Hematopoietic multipotent progenitor cell treated with erythropoietin and hydrocortisone succinate and interleukin-3 and kit ligand, for 4 days (in vitro differentiated cells): ENCODE measurements at places on chromosomes 4 and X.

- no peak for DNase-seq
Measured at GRCh38 chr4:34417160-34417559, 1827.2 kb downstream of the ARAP2 start.

DNA sequence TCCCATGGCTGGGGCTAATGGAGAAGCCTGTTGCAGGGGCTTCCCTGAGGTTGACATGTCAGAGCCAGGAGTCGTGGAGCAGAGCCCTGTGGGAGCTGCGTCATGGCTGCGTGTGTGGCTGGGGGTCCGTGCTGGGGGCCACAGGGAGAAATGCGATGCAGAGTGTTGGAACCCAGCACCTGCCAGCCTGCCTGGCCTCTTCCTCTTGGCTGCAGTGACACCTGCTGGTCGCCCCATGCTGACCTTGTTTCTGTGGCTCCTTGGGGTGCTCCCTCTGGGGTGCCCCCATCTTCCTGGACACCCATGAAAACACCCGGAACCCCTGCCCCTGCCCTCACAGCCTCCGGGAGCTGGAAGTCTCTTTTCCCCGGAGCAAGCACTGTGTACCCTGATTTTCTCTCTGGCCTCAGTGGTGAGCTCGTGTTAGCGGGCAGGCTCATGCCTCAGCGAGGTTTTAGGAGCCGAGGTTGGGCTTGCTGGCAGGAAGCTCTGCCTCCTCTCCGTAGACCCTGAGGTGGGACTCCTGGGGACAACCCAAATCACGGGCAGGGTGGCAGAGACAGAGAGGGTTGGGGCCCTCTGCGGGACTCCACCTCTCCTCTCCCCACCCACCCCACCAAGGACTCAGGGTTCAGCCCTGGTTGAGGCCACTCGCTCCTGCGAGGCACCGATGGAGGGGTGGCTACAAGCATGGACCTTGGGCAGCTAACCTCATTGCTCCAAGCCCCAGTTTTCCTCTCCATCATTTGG lies 103.7 kb downstream of the SORCS2 start:
- DNase-seq = peak; percentile 40

DNA sequence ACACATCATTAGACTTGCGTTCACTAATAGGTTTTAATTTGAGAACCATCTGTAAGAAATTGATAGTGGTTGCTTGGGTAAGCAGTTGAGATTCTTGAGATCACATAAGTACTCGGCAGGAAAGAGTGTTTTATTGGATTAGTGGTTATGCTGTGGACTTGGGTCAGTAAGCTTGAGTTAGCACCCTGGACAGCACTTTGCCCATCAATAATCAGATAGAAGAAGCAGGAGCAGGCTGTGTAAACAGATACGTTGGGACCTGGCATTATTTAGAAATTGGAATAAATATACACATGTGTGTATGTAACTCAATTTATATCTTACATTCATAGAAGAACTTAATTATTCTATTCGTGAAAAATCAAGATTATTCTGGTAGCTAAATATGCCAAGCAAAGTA lies 357.5 kb upstream of the SMIM31 start:
- DNase-seq = no peak

- no peak for DNase-seq
Measured at GRCh38 chr4:187321711-187322110, 598.1 kb upstream of the FAT1 start.

DNA sequence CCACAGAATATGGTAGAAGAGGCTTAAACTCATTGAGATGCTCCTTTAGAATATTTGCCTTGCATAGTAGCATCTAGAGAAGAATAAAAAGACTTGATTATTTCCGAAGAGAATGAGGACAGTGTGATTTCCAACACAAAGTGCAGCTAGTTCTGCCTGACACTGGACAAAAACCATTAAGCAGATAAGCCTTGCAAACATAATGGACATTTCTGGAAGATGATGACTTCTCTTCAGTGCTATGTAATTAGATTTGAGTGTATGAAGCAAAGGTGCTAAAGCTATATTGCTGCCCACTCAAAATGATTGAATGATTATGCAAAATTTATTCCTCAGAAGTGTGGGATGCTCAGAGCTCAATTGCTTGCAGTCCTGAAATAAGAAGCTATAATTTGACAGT lies 156.4 kb downstream of the VEGFC start:
- DNase-seq = no peak

GRCh38 chr4:11525085-11525484 lies 96.4 kb upstream of the HS3ST1 start:
- DNase-seq = no peak

- peak; percentile 74 for DNase-seq
Measured at GRCh38 chrX:102720237-102721168, at the start of gene GPRASP3. TSS of gene GPRASP3 (plus strand) at chrX:102720743. CDS start at chrX:102748996, 28,253 bp downstream.

GRCh38 chr4:11881947-11882346 lies 453.3 kb upstream of the HS3ST1 start:
- DNase-seq = no peak

GRCh38 chr4:173519111-173520101 lies 10.6 kb downstream of the HAND2 start:
- DNase-seq = no peak

- no peak for DNase-seq
Measured at GRCh38 chr4:25982962-25983361, 68.9 kb downstream of the SMIM20 start.

DNA sequence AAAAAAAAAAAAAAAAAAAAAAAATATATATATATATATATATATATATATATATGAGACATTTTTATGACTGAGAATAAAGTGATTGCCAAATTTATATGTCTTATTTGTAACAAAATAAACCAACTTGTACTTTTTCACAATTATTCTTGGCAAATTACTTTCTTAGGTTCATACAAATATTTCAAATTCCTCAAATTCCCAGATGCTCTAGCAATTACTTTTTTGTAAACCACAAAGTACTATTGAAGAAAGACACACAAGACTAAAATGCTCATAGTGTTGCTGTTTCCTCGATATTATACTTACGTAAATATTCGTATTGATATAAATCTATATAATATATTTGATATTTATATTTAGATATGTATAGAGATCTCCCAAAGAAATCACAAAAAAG lies 390.0 kb downstream of the FAT4 start:
- DNase-seq = no peak

GRCh38 chr4:120070196-120070595 lies 3.5 kb upstream of the MAD2L1 start:
- no peak for DNase-seq

DNA sequence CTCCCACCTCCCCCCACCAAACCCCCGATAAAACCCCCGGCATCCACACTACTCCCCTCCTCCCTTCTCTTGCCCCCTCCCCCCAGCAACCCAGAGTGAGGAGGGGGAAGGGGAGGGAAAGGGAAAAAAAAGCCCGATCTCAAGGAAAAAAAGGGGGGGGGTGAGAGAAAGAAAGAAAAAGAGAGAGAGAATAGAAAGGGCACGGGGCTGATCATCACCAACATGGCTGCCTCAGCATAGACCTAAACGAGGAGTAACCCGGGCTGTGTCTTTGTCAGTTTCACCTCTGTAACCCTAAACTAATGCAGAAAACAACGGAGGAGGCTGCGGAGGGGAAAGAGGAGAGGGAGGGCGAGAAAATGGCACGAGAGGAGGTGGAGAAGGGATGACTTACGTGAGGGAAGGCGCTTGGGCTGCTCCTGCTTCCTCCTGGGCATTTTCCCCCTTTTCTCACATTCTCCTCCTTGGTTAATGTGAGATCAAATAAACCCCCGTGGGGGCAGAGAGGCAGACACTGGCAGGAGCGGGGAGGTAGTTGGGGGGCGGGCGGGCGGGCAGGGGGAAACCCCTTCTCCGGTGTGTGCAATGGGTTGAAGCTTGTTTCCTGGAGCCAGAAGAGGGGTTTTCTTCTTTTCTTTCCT lies 532 bp downstream of the ZNF827 start:
- DNase-seq = peak; percentile 67

GRCh38 chr4:27278615-27279375 lies 418.2 kb downstream of the STIM2 start:
- DNase-seq = peak; percentile 55

GRCh38 chr4:119266153-119266552 lies 53.6 kb downstream of the USP53 start:
- DNase-seq = no peak

- DNase-seq = peak; percentile 44
Measured at GRCh38 chr4:183659872-183660242, 764 bp downstream of the TRAPPC11 start.

GRCh38 chr4:118732591-118733330 lies 47.6 kb downstream of the METTL14 start:
- DNase-seq = peak; percentile 61

DNA sequence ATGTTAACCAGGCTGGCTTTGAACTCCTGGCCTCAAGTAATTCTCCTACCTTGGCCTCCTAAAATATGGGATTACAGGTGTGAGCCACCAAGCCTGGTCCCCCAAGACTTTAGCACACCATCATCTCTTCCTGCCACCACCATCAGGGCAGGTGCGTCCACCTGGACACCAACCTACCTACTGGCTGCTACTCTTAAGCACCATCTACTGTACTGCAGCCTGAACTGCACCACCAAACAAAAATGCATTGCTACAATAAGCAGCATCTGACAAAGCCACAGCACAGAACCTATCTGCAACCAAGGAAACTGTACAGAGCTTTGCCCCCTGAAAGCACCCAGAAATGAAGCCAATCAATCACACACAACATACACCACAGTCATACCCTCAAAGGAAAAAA lies 139.7 kb downstream of the EFHC2 start:
- DNase-seq = no peak

GRCh38 chrX:129318375-129318774 lies 204.9 kb downstream of the SMARCA1 start:
- DNase-seq = peak; percentile 55

- DNase-seq = no peak
Measured at GRCh38 chr4:133188433-133189146, 39.5 kb downstream of the PCDH10 start.

- no peak for DNase-seq
Measured at GRCh38 chrX:98931216-98931615, 1478.9 kb downstream of the PCDH19 start.

DNA sequence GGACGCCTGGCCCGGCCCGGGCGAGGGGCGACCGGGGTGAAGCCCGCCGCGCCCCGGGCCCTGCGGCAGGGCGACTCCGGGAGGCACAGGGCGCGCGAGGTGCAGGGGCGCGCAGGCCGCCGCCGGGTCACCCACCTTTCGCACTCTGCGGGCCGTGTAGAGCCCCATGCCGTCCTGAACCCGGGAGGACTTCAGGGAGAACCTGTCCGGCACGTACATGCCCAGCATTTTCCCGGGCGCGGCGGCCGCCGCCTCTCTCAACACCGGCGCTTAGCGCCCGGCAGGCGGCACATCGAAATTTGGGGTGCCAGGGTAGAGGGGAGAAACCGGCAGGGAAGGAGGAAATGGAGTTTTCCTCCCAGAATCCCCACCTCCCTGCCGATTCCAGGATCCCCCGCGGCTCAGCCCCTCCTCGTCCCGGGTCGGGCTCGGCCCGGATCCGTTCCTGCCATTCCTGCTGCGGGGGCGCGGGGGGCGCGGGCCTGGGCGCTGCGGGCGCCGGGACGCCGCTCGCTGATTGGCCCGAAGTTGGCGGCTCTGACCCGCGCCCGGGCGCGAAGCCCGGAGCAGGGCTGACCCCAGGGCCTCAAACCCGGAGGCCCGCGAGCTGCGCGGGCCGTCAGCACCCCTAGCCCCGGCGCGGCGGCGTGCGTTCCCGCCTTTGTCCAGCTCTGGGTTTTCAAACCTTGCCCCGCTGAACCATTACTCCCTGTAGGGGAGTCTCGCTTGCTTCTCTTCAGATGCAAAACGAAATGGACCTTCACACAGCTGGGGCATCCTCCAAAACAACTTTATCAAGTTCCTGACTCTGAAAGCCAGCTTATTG lies at the start of gene PRDM5:
Gene PRDM5 (minus strand): TSS at position 346 of the 826 bp plus-strand sequence. CDS start 118 bp downstream, at position 228.
- DNase-seq = peak; percentile 50

GRCh38 chr4:8356856-8357255 lies 83.7 kb downstream of the ACOX3 start:
- no peak for DNase-seq

DNA sequence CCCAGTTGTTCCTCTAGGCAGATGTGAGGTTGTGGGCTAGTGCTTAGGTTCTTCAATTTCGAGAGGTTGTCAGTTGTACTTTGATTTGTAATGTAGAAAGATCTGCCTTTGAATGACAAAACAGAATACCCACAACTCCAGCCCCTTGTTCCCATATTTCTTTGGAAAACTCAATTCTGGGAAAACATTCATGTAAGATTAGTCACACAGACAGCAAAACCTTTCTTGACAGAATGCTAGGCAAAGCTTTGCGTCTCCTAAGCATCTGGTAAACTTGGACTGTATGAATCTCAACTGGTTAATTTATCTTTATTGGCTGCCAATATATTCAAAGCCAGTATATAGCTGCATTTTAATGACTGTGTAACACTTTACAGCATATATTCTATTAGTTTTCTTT lies 34.9 kb downstream of the NOCT start:
- DNase-seq = no peak

DNA sequence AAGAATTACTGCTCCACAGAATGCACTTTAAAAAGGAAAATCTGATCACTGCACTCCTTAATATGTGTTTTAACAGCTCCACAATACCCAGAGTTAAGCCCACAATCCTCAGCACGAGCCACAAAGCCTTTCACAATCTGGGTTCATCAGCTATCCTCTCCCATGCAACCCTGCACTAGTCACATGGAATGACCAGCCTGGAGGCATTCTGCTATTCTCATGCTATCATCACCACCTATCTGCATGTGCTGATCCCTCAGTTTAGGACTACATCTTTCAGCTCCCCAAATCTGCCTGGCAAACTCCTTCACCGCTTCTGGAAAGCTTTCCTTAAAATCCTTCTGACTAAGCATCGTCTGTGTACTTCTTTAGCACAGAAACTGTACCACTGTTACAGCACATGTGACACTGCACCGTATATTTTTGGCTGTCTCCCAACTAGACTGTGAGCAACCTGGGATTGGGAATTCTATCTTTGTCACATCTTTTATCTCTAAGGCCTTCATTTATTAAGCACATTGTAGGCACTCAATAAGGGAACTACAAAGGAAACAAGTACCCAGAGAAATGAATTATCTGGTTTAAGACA lies 18.3 kb upstream of the EIF1AX start:
- no peak for DNase-seq

- no peak for DNase-seq
Measured at GRCh38 chr4:158903079-158903456, 134.2 kb downstream of the FNIP2 start.

GRCh38 chr4:97457253-97457652 lies 686.0 kb downstream of the STPG2 start:
- no peak for DNase-seq

DNA sequence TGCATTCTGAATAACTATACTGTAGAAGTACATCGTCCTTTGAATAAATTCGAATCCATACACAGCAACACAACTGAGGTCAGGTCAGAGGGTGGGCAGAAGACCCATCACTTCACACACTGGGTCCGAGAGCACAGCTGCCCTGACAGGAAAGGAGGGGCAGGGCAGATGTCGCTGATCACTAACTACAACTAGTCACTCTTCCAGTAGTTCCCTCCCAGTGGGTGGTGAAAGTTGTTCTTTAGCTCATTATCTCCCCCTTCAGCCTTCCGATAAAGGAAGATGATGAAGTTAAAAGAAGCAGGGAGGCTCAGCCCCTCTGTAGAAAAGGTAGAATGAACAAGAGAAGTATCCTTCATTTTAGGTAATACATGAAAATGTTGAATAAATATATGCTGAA lies 278.9 kb downstream of the INPP4B start:
- peak; percentile 83 for DNase-seq

GRCh38 chr4:111977419-111977965 lies 167.8 kb upstream of the FAM241A start:
- no peak for DNase-seq

GRCh38 chr4:20995610-20996009 lies 295.4 kb downstream of the PACRGL start:
- no peak for DNase-seq

GRCh38 chrX:45208121-45208856 lies 7.6 kb upstream of the DIPK2B start:
- no peak for DNase-seq

- DNase-seq = peak; percentile 75
Measured at GRCh38 chrX:119698845-119699244, 5.9 kb upstream of the SEPTIN6 start.
